ENCODE measurements at places on chromosomes 7 and 10. TPM values are rescaled to one million over a fixed set of nuclear protein-coding genes. Genes with fewer than 3 reads are reported as not detected.

The DPP6 gene
- not detected for total RNA-seq

The AOC1 gene
- not detected for total RNA-seq

The SUGCT gene
- total RNA-seq = 8.9 TPM

The PLPP4 gene
- total RNA-seq = 1.2 TPM

All from smooth muscle cell of trachea (primary cell).